ENCODE measurements at places on chromosomes 7 and 10.

DNA sequence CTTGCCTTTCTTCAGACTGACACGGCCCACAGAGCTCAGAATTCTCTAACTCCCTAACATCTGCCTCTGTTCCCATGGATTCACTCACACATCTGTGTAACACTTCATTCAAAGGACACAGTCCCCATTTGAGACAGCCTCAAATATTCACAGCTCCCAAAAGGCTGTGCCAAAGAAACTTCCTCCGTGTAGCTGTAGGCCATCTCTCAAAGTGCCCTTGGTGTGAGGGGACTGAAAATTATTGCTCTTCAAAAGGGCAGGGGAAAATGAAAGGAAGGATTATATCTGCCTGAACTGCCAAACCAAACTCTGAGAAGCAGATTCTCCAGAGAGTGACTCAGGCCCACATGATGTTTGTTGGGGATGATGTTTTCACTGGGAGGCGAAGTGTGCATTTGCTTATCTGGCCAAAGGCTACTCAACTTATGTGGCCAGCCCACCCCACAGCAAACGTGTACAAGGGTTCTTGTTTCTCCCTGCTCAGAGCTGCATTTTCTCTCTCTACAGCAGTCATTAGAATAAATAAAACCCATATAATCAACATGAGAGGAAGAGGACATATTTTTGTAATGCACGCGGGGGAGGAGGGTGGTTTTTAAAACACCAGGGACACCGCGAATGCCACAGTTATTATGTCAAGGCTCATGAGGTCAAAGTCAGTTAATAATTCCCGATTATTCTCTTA, 302.4 kb upstream of the NFE2L3 start:
- peak; percentile 33 for DNase-seq

- DNase-seq, result peak; percentile 27
These were observed 107.4 kb downstream of the ZEB1 start for GRCh38 chr10:31426401-31426800.

DNA sequence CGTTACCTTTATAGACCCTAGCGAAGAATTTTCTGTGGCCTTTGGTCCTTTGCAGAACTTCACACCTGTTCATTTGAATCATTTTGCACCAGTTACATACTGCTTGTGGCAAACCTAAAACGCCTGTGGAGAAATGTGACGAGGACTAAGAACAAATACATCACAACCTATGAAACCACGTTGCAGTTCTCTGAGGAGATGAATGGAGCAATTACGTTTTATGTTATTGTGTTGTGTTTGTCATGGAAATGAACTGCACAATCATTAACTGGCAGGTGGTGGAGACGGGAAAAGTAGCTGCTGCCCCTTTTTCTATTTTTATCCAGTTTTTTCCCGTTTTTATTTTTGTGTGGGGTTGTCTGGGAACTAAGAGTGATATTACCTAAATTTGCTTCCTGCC, 505.5 kb downstream of the SDK1 start:
- no peak for DNase-seq

DNA sequence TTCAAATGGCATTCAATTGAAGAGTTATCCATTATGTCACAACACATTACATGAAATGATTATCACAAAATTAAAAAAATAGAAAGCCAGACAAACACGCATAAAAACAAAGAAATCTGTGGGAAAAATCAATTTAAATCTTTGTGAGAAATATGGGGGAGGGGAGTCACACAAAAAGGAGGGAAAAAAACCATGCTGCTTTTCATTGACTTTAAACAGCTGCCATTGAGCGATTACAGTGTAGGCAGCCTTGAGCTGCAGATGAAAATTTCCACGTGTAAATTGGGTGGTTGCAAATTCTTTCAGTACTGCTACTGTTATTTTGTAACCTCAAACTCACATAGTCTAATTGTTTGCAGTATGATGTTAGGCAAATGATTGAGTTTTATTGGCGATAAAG, 889.9 kb upstream of the PHF14 start:
- DNase-seq, result no peak

GRCh38 chr7:115232041-115232440, 310.1 kb downstream of the MDFIC start:
- no peak for DNase-seq

DNA sequence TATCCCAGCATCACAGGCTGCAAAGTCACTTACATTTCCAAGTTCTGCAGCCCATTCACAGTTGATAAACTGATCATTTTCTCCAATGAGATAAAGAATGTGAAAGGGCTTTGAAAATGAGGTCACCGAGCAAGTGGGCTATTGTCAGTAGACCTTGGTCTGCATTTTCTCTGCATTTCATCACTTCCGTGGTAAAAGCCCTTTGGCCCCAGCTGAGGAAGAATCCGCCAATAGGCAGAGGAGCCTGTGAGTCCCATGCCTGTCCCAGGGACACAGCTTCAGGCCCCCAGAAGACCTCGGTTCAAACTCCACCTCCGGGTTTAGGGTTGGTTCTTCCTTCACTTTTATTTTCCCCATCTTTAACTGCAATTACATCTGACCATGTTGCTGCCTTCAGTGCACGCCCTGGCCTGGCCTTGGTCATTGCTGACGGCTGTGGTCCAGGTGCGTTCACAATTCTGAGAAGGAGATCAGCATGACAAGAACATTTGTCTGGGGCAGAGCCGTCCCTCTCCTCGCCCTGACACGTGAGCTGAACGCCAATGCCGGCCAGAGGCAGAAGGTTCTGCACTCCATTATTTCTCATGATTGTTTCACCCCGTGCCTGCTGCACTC, 292.5 kb downstream of the TCERG1L start:
- DNase-seq, result no peak

- no peak for DNase-seq
These were observed 54.6 kb downstream of the CSGALNACT2 start for GRCh38 chr10:43192884-43193283.

GRCh38 chr10:91883549-91884444, 25.5 kb downstream of the FGFBP3 start:
- no peak for DNase-seq

DNA sequence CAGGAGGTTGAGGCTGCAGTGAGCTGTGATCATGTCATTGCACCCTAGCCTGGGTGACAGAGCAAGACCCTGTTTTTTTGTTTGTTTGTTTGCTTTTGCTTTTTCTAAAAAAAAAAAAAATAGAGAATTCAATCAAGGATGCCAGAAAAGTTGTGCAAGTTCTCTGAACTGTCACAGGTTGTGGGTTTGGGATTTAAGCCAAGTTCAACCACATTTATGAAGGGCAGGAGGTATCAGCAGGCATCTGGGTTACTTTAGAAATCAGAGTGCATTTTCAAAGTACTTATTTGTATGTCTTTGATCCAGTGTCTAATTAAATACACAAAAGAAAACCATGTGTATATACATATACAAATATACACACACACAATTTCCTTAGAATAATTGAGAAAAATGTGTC, 151.2 kb upstream of the MINDY3 start:
- no peak for DNase-seq

DNA sequence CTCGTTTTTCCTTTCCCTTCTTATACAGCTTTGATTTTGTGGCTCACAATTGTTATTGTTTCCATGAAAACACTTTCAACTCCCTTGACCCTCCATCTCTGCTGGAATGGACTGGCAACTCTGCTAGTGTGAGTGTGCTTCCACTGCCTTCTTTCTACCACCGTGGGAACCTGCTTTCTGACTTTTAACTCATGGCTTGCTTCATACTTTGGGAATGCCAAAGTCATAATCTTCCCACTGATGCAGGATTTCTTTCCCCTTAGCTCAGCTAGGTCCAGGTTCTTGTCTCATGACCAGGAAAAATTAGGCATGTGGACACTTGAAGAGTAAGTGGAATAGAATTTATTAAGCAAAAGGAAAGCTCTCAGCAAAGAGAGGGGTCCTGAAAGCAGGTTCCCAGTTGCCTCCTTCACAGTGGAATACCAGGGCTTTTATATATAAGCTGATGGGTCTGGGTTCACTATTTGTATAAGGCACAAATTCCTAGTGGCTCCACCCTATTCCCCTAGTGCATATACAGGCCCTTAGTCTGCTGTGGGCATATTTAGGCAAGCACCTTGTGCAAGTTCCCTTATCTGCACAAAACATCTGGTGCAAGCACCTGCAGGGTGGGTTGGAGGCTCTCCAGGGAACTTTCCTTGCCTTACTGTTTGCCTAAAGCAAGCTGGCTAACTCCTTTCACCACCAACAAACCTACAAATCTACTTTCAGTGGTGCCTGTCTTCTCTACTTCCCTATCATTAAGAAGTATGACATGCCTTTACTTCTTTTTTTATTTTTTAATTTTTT, 119.5 kb downstream of the CFAP58 start:
- peak; percentile 0 for DNase-seq

- DNase-seq, result no peak
These were observed 1164.7 kb upstream of the AUTS2 start for GRCh38 chr7:68433462-68434070.

DNA sequence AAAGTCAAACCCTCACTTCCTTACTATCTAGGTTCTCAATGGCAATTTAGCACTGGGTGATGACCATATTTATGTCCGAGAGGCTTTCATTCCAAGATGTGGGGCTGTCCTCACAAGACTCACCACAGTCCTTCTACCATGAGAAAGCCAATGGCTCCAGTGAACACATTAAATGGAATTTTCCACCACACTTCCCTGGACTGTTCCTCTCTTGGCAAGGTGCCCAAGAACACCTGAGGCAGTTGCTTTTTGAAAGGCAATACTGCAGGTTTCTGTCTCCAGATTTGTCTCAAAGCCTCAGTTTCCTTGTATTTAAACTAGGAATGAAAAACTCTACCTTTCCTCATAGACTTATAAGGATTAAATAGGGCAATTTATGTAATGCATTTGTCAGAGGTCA, 24.2 kb downstream of the AFAP1L2 start:
- DNase-seq, result no peak

DNA sequence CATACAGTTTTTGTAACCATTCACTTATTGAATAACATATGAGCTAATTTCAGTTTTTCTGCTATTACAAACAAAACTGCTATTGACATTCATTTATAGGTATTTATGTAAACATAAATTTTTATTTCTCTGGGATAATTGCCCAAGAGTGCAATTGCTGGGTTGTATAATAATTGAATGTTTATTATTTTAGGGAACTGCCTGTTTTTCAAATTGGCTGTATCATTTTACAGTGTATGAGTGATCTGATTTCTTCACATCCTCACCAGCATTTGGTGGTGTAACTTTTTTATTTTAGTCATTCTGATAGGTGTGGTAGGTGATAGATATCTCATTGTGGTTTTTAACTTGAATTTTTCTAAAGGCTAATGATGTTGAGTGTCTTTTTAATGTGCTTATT, 26.4 kb downstream of the KIF11 start:
- DNase-seq, result no peak

GRCh38 chr10:131946321-131946751, 35.4 kb downstream of the BNIP3 start:
- DNase-seq, result peak; percentile 74

DNA sequence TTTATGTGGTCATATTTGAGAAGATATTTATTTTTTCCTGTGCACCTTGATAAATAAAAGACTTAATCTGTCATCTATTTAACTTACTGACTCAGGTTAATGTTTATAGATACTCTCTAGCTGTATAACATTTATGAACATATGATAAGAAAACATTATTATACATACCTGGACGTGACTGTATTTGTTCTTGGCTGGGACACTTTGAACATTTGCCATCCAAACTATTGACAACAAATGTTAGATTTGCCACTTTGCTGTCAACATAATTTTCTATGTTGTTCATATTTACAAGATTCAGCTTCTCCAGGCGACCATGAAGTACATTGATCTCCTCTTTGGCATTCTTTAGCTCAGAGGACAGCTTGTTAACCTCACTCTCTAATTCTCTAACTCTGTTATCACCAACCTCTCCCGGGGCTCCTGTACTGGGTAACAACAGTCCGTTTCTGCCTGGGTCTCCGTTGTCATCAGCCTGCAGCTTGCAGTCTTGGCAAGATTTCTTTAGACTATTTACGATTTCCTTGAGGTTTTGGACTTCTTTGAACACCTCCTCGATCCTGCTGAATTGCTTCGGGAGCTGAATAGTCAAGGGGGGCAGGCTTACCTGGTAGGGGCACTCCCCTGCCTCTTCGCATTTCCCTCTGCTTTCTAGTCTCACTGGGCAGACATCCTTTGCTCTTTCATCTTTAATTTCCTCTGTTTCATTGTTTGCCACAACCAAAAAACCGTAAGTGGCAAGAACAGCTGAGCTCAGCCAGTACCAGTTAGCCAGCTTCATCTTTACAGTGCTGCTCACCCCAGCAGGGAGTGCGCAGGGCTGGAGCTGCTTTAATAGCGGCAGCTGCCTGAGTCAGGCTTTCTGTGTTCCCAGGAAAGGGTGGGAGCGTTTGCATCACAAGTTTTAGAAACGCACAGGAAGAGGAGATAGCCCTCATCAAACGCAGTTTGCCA, at the start of gene FGL2:
TSS of gene FGL2 (minus strand) at position 807 of the 954 bp plus-strand sequence. CDS start at position 781, 26 bp downstream.
- DNase-seq, result no peak

DNA sequence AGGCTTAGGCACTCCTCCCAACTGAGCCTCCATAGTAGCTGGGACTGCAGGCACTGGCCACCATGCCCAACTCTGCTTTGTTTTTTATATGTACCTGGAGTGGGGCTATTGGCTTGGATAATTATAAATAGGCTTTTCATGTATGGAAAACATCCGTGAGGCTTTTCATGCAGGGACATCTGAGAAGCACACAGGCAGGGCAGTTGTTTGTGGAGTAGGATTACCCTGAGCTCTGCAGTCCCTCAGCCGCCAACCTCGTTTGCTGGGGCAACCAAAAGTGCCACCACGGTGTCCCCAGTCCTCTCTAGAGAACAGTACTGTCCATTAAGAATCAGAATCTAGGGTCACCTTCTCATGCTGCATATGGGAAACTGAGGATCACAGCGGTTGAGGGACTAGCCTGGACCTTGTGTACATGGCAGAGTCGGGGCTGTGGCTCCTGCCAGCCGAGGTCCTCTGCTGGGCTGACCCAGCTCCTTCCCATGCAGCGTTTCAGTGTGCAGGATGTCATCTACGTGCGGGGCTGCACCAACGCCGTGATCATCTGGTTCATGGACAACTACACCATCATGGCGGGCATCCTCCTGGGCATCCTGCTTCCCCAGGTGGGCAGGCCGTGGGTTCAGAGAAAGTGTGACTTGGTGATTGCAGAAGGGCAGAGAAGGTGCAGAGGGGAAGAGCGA, 54.5 kb downstream of the TSPAN15 start:
- DNase-seq, result no peak

DNA sequence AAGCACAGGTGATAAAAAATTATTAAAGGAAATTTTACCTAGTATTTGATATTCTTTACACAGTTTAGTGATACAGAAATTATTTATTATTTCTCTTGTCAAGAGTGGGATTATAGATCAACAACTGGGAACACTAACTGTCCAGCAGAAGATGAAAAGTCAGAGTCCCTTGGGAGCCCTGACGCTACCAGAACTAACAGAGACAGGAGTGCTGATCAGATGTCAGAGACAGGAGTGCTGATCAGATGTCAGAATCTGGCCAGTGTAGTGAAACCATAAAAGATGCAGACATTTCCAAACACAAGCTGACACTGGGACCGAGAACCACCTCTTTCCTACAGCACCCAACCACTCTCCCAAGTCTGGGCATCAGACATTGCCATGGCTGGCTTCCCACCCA, 828.2 kb downstream of the TNS3 start:
- DNase-seq, result no peak

GRCh38 chr10:79932841-79933379, 16.0 kb downstream of the SFTPD start:
- no peak for DNase-seq

GRCh38 chr7:148286150-148286549, 304.4 kb upstream of the C7orf33 start:
- no peak for DNase-seq

All from amniotic stem cell (primary cell).